ENCODE measurements at places on chromosomes 7 and 10.

GRCh38 chr10:85222300-85222699 is 893.9 kb downstream of the CCSER2 start:
- no peak for DNase-seq

- DNase-seq = no peak
Observed at GRCh38 chr7:88071994-88072714, 138.1 kb downstream of the ADAM22 start.

DNA sequence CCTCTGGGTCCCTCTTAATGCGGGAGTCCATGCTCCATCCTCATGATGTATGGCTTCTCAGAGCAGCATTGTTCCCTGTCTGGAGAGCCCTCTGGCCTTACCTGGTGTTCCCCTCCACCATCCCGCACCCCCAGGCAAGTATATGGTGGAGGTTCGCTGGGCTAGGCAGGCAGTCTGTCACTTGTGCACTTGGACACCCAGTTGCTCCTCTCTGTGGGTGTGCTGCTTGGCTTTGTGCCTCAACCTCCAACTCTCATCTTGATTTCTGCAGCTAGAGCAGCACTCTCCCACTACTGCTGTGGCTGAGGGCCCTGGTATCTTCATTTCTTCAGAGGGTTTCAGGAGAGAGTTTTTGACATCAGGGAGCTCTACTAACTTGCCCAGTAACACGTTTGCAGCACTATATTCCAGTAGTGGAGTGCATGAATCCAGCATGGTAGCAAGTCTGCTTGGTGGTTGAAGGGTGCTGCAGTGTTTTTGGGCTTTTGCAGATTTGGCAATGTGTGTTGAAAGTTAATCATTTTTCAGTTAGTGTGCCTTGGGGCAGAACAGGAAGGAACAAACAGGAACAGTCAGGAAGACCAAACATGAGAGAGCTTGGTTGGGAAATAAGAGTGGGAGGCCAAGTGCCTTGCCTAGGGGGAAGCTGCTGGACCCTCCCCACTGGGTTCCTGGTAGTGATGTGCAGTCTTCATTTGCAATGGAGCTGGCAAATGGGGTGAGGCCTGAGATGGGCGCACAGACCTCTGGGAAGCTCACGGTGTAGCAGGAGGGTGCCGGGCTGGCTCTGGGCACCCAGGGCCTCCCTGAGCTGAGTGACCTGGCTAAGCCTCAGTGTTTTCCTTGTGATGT is 37.4 kb downstream of the TSPAN14 start:
- DNase-seq = no peak

GRCh38 chr7:32108651-32109050 is 38.4 kb upstream of the PDE1C start:
- no peak for DNase-seq
